SK-N-SH treated with all-trans-retinoic acid at 6 μM for 48 hours (cell line): ENCODE measurements at places on chromosomes 7 and 10.

DNA sequence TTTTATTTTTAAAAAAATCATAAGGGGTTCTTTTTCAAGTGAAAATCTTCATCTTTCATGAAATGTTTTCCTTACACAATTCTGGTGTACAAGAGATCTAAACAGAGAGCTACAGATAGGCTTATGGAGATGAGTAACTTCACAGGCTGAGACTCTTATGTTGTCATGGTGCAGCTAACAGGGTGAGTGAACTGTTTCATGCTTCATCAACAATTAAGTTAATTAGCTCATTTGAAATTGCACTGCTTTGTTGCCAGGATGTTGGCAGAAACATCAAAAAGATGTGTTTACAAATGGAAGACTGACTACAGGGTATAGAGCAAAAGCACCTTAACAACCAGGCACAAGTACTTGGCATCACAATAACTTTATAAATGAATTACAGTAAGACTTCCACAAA lies 230.8 kb downstream of the FOXP2 start:
- ATAC-seq, result no peak

GRCh38 chr7:2913760-2914387 lies 69.8 kb upstream of the GNA12 start:
- ATAC-seq, result no peak

GRCh38 chr10:86105181-86105580 lies 261.4 kb downstream of the GRID1 start:
- no peak for ATAC-seq

DNA sequence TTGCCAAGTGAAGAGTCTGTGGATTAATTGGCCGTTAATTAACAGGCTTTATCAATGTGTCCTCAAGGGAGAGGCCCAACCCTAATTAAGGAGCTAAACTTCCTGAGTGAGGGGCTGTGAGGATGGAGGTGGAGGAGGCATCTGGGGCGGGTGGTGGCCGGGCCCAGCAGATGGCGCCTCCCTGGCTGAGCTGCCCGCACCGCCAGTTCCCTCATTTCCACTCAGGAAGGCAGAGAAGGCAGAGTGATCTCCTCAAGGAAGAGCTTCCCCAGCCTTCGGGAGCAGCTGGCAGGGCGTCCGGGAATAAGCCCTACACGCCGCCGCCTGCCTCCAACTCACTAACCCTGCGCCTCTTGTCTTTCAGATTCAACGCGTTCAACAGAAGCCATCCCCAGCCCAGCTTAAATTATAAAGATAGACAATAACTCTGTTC lies 112.2 kb downstream of the CYTH3 start:
- peak; percentile 80 for ATAC-seq

- ATAC-seq, result no peak
These were observed 1.3 kb upstream of the EBF3 start for GRCh38 chr10:129965425-129965808.

DNA sequence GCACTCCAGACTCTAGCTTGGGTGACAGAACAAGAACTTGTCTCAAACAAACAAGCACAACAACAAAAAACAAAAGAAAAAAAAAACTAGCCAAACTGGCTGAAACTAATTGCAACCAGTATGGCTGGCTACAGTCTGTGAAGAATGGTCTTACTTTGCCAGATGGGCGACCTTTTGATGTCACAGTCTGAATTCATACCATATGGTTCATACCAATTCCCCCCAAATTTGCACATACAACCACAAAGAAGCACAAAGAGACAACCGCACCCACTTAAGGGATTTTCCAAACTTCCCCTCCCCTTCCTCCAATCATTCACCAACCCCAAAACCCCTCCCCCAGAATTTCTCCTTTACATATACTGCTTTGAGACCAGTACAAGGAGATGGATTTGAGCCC lies 114.2 kb downstream of the SPAG6 start:
- no peak for ATAC-seq

GRCh38 chr7:73847941-73848723 lies 5.8 kb upstream of the METTL27 start:
- ATAC-seq, result no peak

DNA sequence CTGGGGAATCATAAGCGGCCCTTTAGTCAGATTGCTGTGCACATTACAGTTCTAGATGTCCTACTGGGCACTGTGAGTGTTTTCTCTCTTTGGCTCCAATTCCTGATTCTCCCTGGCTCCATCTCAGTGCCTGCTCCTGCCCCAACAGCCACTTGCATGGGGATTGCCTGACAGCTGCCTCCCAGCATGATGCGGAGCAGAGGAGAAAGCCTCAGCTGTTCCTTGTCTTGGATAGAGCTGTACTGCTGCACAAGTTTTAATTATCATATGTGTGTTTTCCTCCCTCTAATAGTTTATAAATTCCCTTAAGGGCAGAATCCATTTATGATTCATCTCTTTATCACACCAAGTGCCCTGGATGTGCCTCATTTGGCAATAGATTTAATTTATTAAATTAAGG lies 285.8 kb upstream of the COBL start:
- no peak for ATAC-seq
